Smooth muscle cell of bladder (primary cell): ENCODE measurements at places on chromosomes 2 and 18. TPM values are rescaled to one million over a fixed set of nuclear protein-coding genes. Genes with fewer than 3 reads are reported as not detected.

Gene CHRND
- total RNA-seq, result not detected in 2 replicates

Gene SLC4A3
- total RNA-seq, result 2.0 and 2.1 TPM in 2 replicates

Gene KRTCAP3
- 0.18 TPM in 1 of 2 replicates, not detected in the other for total RNA-seq

Gene OTOS
- not detected in 2 replicates for total RNA-seq

Gene MAPRE3
- total RNA-seq, result 3.1 and 3.3 TPM in 2 replicates

Gene MYO7B
- not detected in 2 replicates for total RNA-seq

Gene DOCK10
- 7.8 and 11.9 TPM in 2 replicates for total RNA-seq

Gene PLEKHH2
- 4.6 and 5.3 TPM in 2 replicates for total RNA-seq

Gene NCKAP5
- total RNA-seq, result 1.2 and 4.3 TPM in 2 replicates

Gene NEB
- 0.14 and 0.18 TPM in 2 replicates for total RNA-seq

Gene ATOH8
- 29.3 and 72.5 TPM in 2 replicates for total RNA-seq

Gene REG1B
- total RNA-seq, result not detected in 2 replicates

Gene KCNG2
- total RNA-seq, result 1.3 and 4.7 TPM in 2 replicates

Gene CSRNP3
- total RNA-seq, result 0.57 and 0.74 TPM in 2 replicates

Gene POTEC
- under 0.01 TPM in 1 of 2 replicates, not detected in the other for total RNA-seq
